ENCODE measurements at places on chromosomes 7 and 10.

GRCh38 chr10:123869020-123869414, 22.6 kb downstream of the CPXM2 start:
- no peak for DNase-seq

DNA sequence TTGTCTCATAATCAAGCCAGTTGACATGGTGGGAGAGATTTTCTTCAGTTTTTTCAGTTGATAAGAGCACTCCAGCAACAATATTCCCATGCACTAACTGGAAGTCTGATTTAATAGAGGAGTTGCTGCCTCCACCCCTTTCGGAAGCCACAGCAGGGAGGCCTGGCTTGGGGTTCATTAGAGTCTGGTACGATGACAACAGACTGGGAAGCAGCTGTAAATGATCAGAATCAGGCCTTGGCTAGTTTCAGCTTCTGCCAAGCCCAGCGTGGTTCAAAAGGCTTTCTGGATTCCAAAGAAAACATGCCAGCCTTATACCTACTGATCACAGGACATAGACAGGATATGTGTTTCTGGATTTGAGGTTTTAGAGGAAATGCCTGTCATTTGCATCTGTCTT, 274.0 kb downstream of the CSTF2T start:
- no peak for DNase-seq

GRCh38 chr7:35721288-35721687, 26.4 kb upstream of the HERPUD2 start:
- no peak for DNase-seq

DNA sequence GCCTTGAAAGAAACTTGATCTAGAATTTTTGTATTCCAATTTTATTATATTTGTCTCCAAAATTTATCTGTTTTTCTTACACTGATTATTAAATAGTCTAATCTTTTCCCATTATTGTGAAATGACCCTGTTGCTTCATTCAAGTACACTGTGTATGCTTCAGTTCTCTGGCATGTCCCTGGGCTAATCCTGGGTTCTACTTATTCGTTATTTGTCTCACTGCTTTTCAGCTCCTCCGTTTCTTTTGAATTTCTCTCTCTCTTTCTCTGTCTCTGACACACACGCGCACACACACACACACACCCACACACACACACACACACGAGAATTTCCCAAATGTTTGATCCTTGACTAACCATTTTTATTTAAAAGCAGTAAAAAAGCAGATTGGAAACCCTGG, 768.6 kb downstream of the NRG3 start:
- no peak for DNase-seq

GRCh38 chr7:69781412-69781846, 183.2 kb downstream of the AUTS2 start:
- no peak for DNase-seq

DNA sequence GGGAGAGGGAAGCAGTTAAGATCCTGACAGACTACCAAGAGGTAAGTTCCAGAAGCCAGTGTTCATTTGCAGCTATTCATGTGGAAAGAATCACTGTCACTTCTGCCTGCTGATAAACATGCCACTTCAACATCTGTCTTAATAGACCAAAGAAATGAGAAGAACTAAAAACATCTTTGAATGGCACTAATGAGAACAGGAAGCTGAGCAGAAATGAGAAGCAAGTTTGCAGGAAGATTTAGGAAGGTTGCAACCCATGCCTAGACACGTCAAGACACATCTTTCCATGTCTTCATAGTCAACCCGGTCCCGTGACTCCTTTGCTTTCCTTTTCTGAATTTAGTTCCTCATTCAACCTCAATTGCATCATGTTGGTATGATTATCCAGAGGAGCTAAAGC, 180.0 kb downstream of the PDE1C start:
- DNase-seq = no peak

GRCh38 chr10:91694170-91694794, 61.4 kb upstream of the PPP1R3C start:
- DNase-seq = no peak

DNA sequence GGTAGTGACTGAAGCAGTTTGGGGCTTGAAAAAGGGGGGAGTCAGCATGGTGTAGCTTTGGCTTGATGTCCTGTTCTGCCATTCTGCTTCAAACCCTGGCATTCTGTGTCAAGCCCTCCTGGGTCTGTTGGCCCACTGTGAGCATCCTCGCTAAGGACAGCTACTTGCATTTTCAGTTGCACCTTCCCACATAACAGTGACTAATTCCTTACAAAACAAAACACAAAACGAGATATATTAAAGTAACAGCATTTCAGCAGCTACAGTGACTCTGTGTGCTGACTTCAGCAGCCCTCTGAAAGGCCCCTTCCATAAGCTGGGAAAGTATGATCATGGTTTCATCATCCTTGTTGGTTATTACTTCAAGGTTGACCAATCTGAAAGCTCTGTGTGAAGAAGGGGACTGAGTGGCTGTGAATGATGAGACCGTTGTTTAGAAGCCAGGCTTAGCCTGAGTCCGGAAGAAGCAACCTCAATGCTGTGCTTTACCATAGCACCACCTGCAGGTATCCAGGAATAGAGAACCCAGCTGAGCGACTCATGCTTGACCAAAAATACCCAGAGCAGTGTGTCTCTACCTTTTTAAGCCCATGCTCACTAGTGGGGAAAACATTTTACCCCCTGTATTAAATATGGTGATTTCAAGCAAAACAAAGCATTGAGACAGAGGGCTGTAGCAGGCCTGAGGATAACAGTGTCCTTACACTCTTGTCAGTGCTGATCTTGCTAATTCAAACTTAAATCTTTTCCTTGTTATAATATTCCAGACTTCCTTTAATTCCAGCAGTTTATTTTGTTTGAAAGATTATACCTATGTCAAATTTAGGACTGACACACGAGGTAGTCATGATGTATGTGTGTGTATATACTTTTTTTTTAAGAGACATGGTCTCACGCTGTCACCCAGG, 42.6 kb upstream of the CC2D2B start:
- peak; percentile 23 for DNase-seq

- no peak for DNase-seq
Measured at GRCh38 chr7:105285118-105285874, 103.4 kb downstream of the SRPK2 start.

DNA sequence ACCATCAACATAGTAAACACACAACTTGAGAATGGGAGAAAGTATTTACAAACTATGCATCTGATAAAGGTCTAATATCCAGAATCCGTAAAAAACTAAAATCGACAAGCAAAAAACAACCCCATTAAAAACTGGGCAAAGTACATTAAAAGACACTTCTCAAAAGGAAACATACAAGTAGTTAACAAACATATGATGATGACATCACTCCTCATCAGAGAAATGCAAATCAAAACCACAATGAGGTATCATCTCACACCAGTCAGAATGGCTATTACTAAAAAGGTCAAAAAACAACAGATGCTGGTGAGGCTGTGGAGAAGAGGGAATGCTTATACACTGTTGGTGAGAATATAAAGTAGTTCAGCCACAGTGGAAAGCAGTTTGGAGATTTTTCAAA, 125.1 kb downstream of the TFPI2 start:
- no peak for DNase-seq

DNA sequence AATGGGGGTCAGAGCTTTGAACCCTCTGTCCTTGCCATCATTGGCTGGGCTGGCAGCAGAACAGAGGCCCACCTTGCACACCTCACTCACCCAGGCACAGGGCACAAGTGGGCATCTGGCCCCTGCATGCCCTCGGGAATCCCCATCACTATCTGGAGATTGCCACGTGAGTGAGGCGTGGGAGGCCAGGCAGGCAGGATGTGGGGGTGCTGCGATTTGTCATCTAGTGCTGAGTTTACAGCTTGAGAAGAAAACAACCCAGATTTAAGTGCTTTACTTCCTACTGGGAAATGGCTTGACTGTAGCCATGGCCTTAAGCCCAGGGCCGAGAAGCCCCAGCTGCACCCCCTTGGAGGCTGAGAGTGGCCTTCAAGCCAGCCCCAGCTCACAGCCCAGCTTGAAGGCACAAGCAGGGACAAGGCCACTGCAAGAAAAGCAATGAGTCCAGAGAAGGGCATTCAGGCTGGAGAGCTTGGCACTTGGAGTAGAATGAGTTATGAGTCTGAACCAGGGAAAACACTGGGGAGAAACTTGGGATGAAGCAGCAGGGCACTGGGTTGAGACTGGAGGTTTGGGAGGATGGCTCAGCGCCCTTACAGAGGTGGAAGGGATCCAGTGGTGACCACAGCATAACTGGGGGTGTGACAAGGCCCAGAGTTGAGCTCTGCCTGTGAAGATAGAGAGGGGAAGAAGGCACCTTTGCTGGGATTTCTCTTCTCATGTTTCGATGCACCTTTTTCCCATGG, 123.0 kb downstream of the CXCL12 start:
- no peak for DNase-seq

DNA sequence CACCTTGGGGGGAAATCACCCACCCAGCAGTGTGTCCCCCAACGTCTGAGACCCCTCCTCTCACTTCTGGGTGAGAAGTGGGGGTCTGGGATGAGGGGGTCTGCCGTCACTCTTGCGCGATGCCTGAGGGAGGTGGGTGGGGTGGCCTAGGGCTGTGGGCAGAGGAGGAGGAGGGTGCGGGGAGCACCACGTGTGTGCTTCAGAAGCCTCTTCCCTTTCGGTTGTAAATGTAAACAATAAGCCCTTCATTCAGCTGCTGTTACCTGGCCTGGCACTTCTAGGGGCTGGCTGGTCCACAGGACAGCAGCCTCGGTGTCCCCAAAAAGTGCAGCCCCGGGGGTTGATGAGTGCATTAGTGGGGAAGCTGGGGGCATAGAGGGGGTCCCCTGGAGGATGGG, 1.3 kb downstream of the CLIP2 start:
- DNase-seq = no peak

- DNase-seq = no peak
Measured at GRCh38 chr7:94514140-94514889, 4.7 kb downstream of the CASD1 start.

GRCh38 chr7:110142939-110143526, 947.9 kb upstream of the LRRN3 start:
- no peak for DNase-seq

DNA sequence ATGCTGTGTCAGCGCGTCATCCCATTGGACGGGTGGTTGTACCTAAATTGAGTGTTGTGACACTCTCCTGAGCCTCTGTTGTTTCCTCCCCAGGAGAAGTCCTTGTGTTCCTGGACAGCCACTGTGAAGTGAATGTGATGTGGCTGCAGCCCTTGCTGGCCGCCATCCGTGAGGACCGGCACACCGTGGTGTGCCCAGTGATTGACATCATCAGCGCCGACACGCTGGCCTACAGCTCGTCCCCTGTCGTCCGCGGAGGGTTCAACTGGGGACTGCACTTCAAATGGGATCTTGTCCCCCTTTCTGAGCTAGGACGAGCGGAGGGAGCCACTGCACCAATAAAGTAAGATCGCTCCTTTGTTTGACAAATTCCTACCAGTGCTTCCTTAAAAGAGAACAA, 82.5 kb downstream of the GALNT11 start:
- no peak for DNase-seq

DNA sequence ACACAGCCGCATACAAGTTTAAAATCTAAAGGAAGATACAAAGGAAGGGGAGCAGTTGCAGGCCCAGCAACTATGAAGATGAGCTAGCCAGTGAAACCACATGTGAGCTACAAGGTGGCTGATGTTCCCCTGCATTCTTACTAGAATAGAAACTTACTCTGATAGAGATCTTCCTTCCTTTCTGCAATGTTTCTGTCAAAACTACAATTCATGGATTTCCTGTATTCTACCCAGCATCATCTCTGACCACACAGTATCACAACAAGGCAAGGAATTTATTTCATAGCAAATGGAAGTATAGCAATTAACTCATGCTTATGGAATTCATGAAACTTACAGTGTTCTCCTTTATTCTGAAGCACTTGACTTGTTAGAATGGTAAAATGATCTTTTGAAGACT, 68.7 kb upstream of the AASS start:
- no peak for DNase-seq

DNA sequence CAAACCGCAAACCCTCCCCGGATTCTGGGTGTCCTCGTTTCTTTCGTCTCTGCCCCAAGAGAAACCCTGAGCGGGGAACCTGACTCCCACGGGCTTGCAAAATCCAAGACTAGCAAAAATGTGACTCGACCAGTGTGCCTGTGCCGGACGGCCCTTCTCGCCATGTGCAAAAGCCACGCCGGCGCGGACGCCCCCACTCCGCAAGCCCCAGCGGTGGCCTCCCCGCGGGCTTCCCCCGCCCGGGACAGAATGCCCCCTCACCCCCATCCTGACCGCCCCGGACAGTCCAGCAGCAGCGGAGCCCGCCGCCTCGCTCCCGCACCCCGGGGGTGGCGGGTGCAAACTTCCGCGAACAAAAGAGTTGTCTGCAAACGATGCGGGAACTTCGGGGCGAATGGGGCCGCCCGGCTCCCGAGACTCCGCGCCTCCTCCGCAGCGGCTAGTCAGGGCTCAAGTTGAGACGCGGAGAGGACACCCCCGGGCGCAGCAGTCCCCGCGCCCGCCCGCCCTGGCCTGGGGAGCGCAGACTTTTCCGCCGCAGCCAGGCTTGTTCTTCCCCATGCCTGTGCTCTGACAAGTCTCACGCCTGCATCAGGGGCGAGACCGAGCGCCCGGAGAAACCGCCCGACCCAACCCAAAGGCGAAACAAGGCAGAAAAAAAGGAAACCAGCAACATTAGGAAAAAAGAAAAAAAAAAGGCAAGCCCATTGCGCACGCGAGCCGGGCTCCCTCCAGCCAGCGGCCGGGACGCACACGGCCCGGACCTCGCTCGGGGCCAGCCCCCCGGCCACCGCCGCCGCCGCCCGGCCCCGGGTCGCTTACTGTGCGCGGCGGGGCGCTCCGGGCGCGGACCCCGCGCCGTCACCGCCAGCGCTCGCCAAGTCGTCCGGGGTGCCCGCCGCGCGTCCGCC, 732 bp downstream of the FAM53B start:
- no peak for DNase-seq

GRCh38 chr10:100184426-100184825, 1.4 kb downstream of the ERLIN1 start:
- DNase-seq = no peak

- DNase-seq = no peak
Measured at GRCh38 chr7:41163991-41164390, 538.9 kb downstream of the INHBA start.

- no peak for DNase-seq
Measured at GRCh38 chr7:913736-914520, 37.6 kb downstream of the GET4 start.

DNA sequence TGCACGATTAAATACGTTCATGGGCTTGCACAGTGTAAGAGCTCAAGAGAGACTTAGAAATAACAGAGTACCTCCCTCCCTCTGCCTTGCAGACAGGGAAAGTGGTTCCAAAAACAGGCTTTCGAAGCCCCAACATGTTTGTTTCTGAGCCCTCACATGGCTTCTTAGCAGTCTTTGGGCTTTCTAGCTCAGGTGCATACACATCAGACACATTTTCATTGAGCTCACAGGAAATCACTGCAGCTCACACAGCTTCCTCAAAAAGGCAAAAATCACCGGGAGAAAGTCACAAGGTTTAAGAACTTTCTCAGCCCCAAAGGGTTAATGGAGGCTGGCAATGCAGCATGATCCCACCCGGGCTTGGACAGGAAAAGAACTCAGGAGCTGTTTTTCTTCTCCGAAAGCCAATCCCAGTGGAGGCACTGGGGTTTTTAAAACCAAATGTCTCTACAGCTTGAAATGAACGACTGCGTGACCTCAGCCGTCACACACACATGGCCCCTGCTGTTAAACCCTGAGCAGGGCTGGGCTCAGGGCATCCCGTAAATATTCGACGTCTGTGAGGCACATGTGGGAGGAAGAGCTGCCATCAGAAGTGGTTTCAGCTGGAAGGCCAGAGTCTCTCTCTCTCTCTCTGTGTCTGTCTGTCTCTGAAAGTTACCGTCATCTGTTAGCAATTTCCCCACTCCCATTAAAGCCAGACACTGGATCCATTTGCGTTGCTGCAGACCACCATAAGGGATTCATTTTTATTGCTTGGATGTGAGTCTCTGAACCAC, 69.7 kb downstream of the CALML3 start:
- DNase-seq = no peak

Measured in activated CD8-positive, alpha-beta memory T cell treated with anti-CD3 and anti-CD28 coated beads, Interleukin-2, amount 50 U/mL, for 4 hours (primary cell).